ENCODE measurements at places on chromosomes 6 and 20. TPM values are rescaled to one million over a fixed set of nuclear protein-coding genes. Genes with fewer than 3 reads are reported as not detected.

Gene HLA-DOB
- total RNA-seq: 6.6 TPM

Gene SMLR1
- not detected for total RNA-seq

Gene C20orf144
- total RNA-seq: 0.13 TPM

Gene PRR18
- total RNA-seq: not detected

Gene TNFAIP3
- 4,607 TPM for total RNA-seq

Gene SLC13A3
- not detected for total RNA-seq

Gene KHDC1L
- not detected for total RNA-seq

Gene ZNF343
- total RNA-seq: 6.1 TPM

Gene IDH3B
- total RNA-seq: 135 TPM

Gene SNAP25
- total RNA-seq: not detected

Gene GTSF1L
- not detected for total RNA-seq

Gene SPTLC3
- total RNA-seq: 0.44 TPM

Gene GSTA2
- total RNA-seq: not detected

Gene GJA10
- not detected for total RNA-seq

Gene SLC22A1
- 0.21 TPM for total RNA-seq

Gene HRH3
- total RNA-seq: not detected

Gene FYN
- total RNA-seq: 455 TPM

Gene FAM162B
- not detected for total RNA-seq

Gene SAPCD1
- 4.2 TPM for total RNA-seq

Gene SLC17A3
- total RNA-seq: 1.3 TPM

Gene TRERF1
- 31.2 TPM for total RNA-seq

Gene IRAK1BP1
- total RNA-seq: 1.1 TPM

Gene BCAS1
- total RNA-seq: not detected

Gene TBXT
- total RNA-seq: not detected

Gene TMEM151B
- not detected for total RNA-seq

Gene MLN
- not detected for total RNA-seq

Gene TGM2
- total RNA-seq: 0.37 TPM

Gene NKX2-2
- total RNA-seq: not detected

Gene KDM1B
- 8.4 TPM for total RNA-seq

Gene UNC93A
- total RNA-seq: not detected

Gene TRMT6
- 12.8 TPM for total RNA-seq

Gene ILRUN
- 64.4 TPM for total RNA-seq

Gene PEX6
- 10.2 TPM for total RNA-seq

Gene SAMD3
- 14.5 TPM for total RNA-seq

Gene CST4
- total RNA-seq: not detected

Gene GINS1
- total RNA-seq: 0.80 TPM

Gene SIRPD
- total RNA-seq: not detected

Gene SLA2
- total RNA-seq: 31.4 TPM

Gene COL11A2
- total RNA-seq: 0.52 TPM

Gene ZNF451
- total RNA-seq: 142 TPM

Gene LGSN
- total RNA-seq: not detected

Gene CEP85L
- 95.6 TPM for total RNA-seq

Gene RRAGD
- 8.9 TPM for total RNA-seq

Gene C6orf15
- not detected for total RNA-seq

Gene BEND6
- not detected for total RNA-seq

Gene OLIG3
- total RNA-seq: 0.12 TPM

Gene LCA5
- total RNA-seq: 0.08 TPM

Gene MEI4
- total RNA-seq: not detected

Gene POPDC3
- not detected for total RNA-seq

Gene OPRM1
- not detected for total RNA-seq

Gene PNLDC1
- total RNA-seq: 1.2 TPM

Gene PTCRA
- total RNA-seq: 1.8 TPM

Gene HLA-DOA
- total RNA-seq: 5.1 TPM

Gene RCAN2
- not detected for total RNA-seq
